ENCODE measurements at places on chromosomes 16 and 17.
A peak's percentile ranks its signal among the peaks of the same experiment; 100 is the strongest.

GRCh38 chr16:11605564-11605886 lies 18.8 kb upstream of the LITAF start:
- DNase-seq, result no peak

- DNase-seq, result peak; percentile 50
These were observed 33.3 kb upstream of the RGS9 start for GRCh38 chr17:65103896-65104295.

- no peak for DNase-seq
These were observed 37.1 kb upstream of the BCAS3 start for GRCh38 chr17:60640503-60640902.

DNA sequence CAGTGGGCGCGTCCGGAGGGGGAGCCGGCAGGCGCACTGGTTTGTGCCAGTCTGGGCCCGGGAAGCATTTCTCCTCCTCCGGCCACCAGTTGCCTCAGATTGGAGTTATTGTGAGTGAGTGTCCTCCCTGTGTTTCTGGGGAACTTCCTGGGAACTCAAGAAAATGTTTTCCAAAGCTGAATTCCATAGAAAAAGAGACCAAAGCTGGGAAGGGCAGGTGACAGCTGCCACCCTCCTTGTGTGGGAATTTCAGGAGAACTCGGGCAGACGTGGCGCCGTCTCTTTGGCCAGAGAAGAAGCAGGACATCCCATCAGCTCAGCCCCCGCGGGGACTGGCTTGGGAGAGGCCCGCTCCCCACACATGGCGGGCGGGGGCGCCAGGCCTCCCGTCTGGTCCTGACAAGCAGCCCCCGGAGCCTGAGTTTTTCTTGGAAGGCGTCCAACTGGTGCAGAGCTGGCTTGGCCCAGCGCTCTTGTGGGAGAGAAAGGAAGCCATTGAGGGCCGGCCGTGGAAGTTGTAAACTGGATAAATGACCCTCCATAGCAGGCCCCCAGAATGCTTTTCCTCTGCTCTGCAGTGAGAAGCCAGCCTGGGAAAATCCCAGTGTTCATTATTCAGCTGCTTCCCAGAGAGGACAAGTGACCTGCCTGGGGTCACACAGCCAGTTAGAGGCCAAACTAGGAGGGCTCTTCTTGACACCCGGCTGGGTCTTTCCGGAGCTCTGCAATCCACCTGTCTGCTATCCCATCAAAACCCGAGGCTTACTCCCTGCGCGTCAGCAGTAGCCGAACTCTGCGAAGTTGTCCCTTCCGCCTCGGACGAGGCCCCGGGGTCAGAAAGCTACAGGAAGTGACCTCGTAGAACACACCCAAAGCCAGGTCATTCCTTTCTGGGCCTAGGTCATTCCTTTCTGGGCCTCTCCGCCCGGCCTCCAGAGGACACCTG lies 39.2 kb upstream of the GSE1 start:
- DNase-seq, result no peak

DNA sequence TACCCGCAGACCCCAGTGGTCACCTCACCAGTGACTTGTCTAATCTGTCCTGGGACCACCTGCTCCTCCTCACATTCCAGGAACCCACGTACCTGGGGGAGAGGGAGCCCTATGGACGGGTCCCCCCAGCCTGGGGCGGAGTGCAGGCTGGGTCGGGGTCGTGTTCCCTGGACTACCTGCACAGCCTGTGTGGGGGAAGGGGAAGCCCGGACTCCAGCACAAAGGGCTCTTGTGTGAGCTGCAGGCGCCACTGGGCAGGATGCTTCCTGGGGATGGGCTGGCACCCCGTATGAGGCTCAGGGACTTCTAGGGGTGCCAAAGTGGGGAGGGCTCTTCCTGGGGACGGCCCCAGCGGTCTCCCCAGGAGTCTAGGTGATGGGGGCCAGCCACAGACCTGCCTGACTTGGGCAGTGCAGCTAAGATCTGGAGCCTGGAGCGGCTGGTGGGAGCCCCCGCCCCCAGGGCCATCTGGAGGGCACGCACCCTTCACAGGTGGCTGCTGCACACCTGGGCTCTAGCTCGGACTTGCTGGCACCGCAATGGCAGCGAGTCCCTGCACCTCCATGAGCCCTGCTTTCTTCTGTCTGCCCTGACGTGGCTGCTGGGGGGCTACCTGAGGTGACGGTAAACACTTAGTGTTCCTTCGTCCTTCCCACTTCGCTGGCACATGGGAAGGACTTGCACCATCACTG lies 7.5 kb downstream of the VASN start:
- DNase-seq, result no peak

- peak; percentile 22 for DNase-seq
These were observed 128.7 kb upstream of the ZFHX3 start for GRCh38 chr16:73176577-73177013.

DNA sequence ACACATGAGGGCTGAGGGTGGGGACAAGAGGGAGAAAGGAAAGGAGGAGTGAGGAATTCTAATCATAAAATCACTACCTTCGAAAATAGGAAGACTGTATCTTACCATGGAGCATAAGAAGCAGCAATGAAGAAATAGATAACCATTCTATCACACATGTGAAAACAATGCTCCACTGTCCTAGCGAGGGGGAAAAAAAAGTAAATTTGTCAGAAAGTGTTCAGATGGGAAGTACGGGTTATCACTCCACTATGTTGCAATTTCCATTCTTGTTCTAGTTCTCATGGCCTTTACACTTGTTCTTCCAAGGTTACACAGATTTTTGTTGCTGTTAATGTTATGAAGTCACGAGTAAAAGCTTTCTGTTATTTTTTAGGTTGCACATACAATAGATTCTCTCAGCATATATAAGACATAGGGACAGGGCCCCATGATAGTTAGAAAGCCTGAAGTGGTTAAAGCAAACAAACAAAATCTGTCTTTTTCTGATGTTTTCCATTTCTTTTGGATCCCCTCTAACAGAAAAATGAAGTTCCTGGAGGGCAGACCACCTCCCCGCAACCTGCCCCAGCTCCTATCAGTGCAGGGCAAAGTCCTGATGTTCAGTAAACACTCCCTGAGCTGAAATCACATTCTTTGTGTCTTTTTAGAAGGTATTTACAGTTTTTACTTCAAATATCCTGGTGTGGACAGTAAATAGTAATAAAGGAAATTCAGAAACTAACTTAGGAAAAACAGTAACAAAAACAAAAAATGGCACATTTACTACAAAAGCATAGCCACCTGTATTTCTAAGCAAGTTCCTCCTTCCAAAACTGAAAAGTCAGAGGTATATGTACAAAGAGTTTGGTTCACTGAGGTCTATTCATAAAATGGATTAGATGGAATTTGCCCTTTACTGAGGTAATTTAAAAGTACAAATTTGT lies 13.7 kb downstream of the MMD start:
- DNase-seq, result no peak

GRCh38 chr17:33976831-33977230 lies 278.3 kb upstream of the CCL2 start:
- DNase-seq, result no peak

- no peak for DNase-seq
These were observed 10.8 kb upstream of the B4GALNT2 start for GRCh38 chr17:49121696-49122292.

- DNase-seq, result no peak
These were observed 14.7 kb downstream of the TMC5 start for GRCh38 chr16:19432429-19432828.

DNA sequence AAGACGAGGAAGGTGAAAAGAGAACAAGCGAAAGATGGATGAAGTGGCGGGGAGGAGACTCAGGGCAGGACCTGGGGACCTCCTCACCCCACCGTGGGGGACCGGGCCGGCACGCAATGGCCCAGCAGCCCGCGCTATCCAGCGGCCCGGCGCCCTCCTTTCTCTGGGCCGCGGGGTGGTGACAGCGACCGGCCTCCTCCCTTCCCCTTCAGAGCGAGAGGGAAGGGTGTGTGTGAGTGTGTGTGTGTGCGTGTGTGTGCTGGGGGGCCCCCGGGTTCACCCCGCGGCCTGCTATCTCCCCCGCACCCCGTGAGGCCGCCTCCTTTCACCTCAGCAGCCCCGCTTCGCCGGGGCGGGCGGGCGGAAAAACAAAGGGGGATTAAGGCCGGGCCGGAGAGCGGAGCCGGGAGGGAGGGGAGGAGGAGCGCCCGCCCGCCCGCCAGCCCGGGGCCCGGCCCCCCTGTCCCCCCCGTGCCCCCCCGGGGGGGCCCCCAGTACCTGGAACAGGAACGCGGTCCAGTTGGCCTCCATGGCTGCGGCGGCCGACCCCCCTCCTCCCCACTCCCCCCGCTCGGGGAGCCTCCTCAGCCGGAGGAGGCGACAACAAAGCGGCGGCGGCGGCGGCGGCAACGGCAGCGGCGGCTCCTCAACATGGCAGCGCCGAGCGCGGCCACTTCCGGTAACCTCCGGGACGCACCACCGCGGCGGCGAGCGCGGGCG lies at the start of gene VEZF1:
TSS of gene VEZF1 (minus strand) at position 674 of the 720 bp plus-strand sequence. CDS start at position 531, 143 bp downstream.
- no peak for DNase-seq

- no peak for DNase-seq
These were observed 30.3 kb upstream of the CDH15 start for GRCh38 chr16:89140981-89141883.

DNA sequence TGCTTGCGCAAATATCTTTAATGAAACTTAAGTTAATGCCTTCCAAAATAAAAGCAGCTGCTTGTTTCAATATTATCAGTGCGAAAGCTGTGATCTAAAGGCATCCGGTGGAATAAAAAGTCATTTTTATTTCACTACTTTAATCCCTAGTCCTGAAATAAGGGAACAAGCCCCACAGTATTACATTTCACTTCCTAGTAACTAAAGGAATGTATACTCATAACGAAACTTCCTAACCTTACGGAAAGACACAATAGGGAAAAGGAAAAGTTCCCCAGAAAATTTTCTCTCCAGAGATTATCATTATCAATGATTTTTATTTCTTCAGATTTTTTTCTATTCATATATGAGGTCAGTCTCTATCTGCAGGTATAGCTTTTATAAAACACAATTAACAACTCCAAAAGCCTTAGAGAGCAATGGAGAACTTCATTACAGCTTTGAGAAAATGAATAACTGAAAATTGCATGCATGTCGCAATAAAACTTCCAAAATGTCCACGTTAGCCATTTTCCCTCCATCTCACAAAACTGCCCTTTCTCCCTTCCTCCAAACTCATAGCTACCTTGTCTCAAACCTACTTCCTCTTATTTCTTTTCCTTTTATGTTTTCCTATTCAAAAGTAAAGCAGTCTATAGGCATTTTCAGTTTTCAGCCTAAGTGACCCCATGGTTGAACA lies 154.3 kb upstream of the MED13 start:
- no peak for DNase-seq

DNA sequence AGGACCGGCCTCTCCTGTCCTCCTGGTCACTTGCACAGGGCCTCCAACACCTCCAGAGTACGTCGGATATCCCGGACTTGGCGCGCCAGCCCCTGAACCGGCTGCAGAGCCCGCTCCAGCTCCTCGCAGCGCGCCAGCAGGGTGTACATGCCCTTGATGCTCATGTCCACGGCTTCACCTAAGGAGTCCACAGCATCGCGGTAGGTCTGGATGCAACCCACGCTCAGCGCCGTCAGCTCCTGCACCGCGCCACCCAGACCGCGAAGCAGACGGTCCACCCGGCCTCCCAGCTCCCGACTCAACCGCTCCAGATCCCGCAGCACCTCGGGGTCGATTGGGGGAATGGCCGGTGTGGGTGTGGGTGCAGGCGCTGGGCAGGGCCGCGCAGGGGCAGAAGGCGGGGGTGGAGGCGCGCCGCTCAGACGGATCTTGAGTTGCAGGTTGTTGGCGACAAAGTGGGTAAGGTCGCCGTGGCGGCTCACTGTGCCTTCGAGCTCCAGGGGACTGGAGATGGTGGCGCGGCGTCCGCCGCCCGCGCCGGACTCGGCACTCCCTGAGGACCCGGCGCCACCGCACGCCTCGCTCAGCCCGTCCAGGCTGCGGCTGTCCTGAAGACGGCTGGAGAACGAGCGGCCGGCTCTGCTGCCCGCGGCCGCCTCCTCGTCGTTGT lies 804 bp downstream of the BORCS6 start:
- DNase-seq, result no peak

- DNase-seq, result no peak
These were observed 30.5 kb downstream of the CYTH1 start for GRCh38 chr17:78751447-78752161.

GRCh38 chr17:80160536-80160935 lies 9.3 kb upstream of the CARD14 start:
- no peak for DNase-seq

DNA sequence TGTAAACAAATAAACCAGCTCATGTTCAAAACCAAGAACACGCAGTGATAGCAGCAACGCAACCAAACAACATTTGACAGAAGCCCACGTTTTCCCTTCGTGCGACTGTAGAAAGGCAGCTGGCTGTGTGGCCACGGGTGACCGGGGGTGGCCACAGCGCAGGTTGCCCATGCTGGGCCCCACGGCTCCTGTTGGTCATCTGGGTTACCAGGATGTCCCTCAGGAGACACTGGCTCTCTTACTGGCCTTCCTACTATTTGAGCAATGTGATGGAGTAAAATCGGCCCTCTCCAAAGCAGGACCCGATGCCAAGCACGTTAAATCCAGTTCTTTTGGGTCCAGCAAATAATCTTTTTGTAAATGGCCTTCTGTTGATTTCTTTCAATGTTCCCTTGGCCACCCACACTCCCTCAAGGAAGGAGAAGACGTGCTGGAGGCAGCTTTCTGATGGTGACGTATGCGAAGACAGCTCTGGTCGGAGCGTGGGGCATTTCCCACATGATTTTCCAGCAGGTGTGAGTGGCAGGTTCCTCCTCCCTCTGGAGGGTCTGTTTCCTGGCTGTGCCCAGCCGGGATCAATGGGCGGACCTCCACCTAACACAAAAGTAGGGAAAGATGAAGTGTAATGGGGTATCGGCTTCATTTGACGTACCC lies 143.1 kb upstream of the CHMP6 start:
- no peak for DNase-seq

- DNase-seq, result peak; percentile 73
These were observed 98.9 kb downstream of the AATF start for GRCh38 chr17:37047631-37048104.

- DNase-seq, result no peak
These were observed 9.4 kb downstream of the CRYBA1 start for GRCh38 chr17:29255926-29256522.

- no peak for DNase-seq
These were observed 20.5 kb upstream of the ZNF652 start for GRCh38 chr17:49382556-49382955.

- no peak for DNase-seq
These were observed 6.0 kb upstream of the TBC1D3B start for GRCh38 chr17:36182176-36183000.

DNA sequence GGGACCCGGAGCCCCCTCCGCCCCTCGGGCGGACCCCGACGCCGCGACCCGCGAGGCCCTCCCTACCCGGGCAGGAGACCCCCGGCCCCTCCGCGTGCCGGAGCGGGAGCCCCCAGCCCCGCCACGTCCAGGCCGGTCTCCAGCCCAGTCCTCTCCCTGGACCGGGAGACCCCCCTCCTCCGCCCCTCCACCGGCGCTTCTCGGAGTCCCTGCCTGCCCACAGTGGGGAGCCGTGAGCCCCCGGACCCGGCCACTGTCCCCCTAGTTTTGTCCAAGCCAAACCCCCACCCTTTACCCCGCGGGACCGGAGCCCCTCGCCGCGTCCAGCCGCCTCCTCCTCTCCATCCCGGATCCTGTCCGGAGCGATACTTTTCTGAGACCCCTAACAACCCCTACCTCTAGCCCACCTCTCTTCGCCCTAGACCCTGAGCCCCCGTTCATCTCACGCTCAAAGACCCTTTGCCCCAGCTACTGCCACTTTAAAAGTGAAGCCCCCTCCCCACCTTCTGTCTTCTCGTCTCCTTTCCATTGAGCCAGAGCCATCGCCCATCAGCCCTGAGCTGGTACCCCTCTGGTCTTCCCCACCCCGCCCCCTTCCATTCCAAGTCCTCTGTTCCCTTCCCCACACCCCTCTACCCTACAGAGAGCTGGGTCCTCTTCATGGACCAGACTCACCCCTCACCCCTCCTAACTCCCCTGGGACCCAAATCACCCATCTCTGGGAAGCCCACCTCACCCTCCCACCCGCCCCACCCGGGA lies 1.0 kb downstream of the NECAB2 start:
- no peak for DNase-seq

Data from astrocyte of the cerebellum (primary cell).